Fibroblast of the conjunctiva (primary cell): ENCODE measurements at places on chromosomes 1 and 21.

DNA sequence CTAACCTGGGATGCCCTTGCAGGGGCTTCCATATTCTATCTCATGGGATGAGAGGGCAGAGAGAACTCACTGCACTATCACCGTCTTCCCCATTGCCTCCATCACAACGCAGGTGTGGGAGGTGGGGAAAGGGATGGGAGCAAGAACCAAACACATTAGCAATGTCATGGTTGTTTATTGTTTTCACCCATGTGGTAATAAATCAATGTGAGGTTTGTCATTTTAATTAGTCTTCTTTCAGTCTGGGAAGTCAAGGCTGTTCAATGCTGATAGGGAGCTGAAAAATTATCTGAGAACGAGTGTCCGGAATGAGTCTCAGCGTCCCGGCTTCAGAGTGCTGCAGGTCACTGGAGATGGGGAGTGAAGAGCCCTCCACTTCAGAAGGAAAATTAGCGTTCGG, 268.5 kb downstream of the DUSP10 start:
- DNase-seq, result no peak

GRCh38 chr1:242023805-242024204, 24.9 kb upstream of the MAP1LC3C start:
- DNase-seq, result no peak

GRCh38 chr1:25621876-25622275, 5.3 kb downstream of the MAN1C1 start:
- no peak for DNase-seq

GRCh38 chr1:204751883-204752687, 66.5 kb upstream of the LRRN2 start:
- no peak for DNase-seq

DNA sequence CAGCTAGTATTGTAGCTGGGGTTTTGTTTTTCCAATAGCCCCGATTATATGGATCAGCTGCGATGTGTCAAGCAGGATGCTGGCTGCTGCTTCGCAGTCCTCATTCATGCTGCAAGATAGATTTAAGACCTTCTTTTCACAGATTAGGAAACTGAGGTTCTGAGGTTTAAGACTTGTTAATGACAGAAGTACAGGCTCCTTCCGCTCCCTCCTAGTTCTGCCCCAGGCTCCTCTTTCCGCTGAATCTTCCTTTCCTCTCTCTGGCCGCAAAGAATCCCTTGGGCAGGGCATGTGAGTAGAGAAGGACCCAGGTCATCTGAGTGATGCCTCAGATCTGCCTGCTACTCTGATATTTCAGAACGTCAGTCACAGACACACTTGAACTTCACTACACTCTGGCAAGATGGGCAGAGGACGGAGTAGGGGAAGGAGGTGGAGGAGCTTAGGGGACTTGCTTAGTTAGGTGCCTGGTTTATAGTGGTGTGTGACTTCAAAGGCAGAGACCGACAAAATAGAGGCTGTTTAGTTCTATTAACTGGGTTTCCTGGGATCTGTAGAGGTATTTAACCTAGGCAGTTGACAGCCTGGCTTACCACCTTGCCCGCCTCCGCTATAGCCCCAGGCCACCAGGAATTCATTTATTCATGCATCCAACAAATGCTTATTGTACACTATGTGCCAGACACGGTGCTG, 4.2 kb downstream of the IGSF21 start:
- DNase-seq, result no peak

- DNase-seq, result peak; percentile 89
These were observed 211.7 kb upstream of the PTGFR start for GRCh38 chr1:78279051-78279450.

- no peak for DNase-seq
These were observed 29.1 kb downstream of the IARS2 start for GRCh38 chr1:220123066-220123465.

- DNase-seq, result no peak
These were observed 51.1 kb upstream of the LDLRAP1 start for GRCh38 chr1:25492323-25492722.

DNA sequence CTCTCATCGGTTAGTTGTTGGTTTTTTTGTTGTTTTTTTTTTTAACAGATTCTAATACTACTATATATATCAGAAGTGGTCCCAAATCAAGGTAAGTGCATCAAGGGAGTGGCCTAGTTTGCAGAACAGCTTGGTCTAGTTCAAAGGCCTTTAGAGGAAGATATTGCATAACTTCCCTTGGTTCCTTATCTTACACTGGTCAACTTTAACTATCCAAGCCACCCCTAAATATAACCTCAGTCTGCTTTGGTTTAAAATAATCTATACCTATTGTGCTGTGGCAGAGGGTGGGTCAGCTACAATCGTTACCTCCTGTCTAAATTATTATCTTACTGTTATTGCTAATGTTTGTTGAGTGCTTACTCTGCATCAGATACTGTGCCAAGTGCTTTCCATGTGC, 6.9 kb downstream of the S100A12 start:
- no peak for DNase-seq

GRCh38 chr21:46021978-46022544, 40.5 kb downstream of the COL6A1 start:
- DNase-seq, result peak; percentile 35

- DNase-seq, result no peak
These were observed 159.1 kb upstream of the RAB4A start for GRCh38 chr1:229111703-229112319.

- DNase-seq, result no peak
These were observed 13.5 kb downstream of the RAB3B start for GRCh38 chr1:51976846-51977602.

DNA sequence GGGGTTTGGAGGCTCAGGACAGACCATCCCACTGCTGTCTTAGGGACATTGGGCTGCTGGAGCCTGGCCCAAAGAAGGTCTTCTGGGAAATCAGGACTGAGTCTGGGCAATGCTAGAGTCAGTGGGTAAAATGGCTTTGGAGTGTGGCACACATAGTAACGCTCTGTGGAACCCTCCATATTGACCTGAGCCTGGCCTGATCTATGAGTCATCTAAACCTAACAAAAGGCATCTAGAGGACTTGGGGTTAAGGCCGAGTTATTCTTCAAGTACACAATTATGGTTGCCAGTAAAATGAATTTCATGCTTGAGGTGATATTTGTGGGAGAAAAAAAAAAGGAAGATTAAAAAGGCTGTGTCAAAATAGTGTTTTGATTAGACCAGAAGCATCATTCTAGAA, 77.7 kb downstream of the ST6GALNAC5 start:
- no peak for DNase-seq

- DNase-seq, result no peak
These were observed 46.5 kb downstream of the PSMG1 start for GRCh38 chr21:39136711-39137110.

- DNase-seq, result no peak
These were observed 1086.3 kb upstream of the TMPRSS15 start for GRCh38 chr21:19489930-19490329.

DNA sequence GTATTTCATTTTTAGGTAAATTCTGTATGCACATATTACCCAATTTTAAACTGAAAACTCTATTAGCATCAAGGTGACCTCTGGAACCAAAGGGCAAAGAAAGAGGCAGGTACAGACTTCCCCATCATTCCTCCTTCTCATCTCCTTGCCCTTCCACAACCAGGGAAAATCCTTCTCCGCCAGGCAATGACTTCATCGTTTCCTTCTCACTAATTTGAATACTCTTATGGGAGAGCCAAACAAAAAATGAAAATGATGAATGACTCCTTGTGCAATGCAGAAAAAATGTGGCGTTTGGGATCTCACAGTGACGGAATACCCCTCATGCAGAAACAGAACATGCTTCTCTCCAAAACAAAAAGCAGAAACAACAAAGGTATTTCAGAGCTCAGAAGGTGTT, 83.7 kb downstream of the HLCS start:
- DNase-seq, result no peak

- DNase-seq, result no peak
These were observed 19.5 kb downstream of the SEMA4A start for GRCh38 chr1:156172696-156173470.

- peak; percentile 64 for DNase-seq
These were observed at the start of gene ELOVL1 for GRCh38 chr1:43367904-43368645. TSS of gene ELOVL1 (minus strand) at chr1:43368011. CDS start at chr1:43365609, 2,402 bp downstream.

- DNase-seq, result no peak
These were observed 4.5 kb upstream of the NPHP4 start for GRCh38 chr1:5996641-5997270.

- DNase-seq, result no peak
These were observed 12.1 kb upstream of the PROK1 start for GRCh38 chr1:110438893-110439292.

DNA sequence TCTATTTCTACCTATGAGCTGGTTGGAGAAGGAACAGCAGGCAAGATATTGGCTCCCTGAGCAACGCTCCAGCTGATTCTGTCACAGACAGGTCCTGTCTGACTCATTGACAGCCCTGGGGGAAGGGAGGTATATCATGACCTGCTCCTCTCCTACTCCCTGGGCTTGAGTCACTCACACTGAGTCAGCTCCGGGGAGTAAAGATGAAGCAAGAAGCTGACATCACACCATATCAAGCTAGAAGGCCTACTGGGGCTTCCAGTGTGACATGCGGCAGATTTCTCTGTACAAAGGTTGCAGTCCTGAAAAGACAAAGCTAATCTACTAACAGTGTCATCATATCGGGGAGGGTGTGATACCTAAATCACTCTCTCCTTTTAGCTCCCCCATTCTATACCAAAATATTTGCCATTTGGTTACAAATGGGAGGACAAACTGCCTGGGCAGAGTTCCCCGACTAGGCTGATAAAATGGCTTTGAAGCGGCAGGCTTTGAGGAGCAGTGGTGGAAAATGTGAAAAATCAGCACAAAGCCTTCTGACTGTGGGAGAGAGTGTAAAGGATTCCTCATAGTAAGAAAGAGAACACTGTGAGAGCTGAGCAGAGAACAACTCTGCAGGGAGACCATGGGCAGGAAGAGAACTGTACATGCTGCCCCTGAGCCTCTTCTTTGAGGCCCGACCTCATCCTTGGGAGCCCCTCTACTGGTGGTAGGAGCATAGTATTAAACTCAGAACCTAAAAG, 15.5 kb downstream of the PI4KB start:
- peak; percentile 98 for DNase-seq

DNA sequence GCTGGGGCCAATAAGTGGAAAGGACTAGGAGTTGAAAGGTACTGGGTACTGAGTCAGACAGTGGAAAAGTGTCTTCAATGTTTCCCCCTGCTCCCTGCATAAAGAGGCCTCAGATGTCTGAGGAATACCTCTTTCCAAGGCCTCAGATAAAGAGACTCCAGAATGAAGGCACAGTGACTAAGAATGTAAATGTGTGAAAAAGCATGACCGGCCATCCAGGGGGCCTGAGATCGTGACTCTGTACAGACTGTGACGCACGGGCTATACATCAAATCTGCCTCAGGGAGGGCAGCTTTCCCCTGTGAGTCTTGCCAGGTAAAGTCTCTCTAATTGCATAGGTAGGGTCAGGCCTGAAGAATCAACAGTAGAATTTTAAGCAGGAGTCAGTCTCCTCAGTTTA, 1690.5 kb downstream of the KCNT2 start:
- DNase-seq, result no peak

DNA sequence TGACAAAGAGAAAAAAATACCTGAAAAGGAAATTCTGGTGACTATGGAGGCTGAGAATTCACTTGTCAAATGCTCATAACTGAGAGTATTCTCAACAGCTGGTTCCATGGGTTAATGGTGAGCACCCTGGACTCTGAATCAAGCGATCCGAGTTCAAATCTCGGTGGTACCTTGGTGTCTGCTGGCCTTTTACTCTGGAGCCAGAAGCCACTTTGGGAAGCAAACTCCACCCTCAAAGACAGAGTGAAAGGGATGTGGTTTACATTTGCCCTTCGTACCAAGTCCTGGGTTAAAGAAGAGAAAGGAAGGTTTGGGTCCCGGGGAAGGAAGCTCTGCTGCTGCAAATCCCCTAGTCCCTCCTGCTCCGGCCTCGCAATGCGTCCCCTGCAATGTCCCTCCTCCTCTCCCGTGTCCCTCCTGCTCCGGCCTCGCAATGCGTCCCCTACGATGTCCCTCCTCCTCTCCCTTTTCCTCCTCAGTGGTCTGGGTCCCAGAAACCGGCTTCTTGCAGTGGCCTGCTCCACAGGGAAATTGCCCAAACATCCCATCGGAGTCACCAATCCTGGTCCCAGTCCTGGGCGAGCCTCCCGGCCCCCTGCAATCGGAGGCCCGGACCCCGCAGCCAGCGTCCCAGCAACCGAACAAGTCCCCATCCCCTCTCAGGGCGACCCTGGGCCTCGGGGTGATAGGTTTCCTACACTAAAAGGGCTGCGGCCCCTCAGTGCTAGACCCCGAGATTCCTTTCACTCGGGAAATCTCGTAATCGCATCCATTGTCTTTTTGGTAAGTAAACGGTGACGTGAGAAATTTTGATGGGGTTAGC, 129.4 kb downstream of the PPIAL4G start:
- peak; percentile 83 for DNase-seq

DNA sequence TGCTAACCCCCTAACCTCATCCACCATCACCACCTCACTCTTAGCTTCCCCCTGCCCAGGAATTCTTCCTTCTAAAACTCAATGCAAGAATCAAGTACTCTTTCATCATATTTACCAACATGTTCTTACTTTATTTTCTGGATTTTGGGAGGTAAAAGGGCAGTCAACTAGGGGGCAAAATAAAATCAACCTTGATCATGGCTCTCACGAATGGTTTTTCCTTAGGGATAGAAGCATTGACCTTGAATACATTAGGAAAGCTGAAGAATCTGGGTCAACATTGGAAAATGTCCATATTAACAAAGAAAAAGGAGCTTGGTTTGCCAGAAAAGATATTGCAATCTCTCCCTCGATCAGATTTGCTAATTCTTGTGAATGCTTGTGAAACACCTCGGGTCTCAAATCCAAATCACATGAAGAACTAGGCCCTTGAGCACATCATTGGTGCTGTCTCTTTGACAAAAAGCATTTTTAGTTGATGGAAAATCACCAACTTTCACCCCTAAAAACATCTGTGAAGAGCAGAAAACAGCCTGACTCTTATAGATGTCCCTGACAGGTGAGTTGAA, 58.9 kb downstream of the ZC3H11B start:
- DNase-seq, result no peak

- DNase-seq, result peak; percentile 20
These were observed 10.2 kb upstream of the CDC7 start for GRCh38 chr1:91490501-91490900.
